ENCODE measurements at places on chromosomes 4 and X.

- DNase-seq, result peak; percentile 81
Observed at GRCh38 chr4:41256740-41257256, at the start of gene UCHL1. Gene UCHL1, plus strand, starts transcription at chr4:41256928. Its CDS starts 49 bp downstream, at chr4:41256977.

GRCh38 chrX:16578218-16578617, 71.7 kb upstream of the S100G start:
- no peak for DNase-seq

- no peak for DNase-seq
Observed at GRCh38 chrX:112048707-112049106, 33.9 kb downstream of the TRPC5 start.

- DNase-seq, result no peak
Observed at GRCh38 chrX:105753411-105753810, 68.9 kb upstream of the NRK start.

GRCh38 chr4:179447308-179447707, 2005.1 kb upstream of the AGA start:
- DNase-seq, result no peak

GRCh38 chrX:38206036-38206435, 14.6 kb downstream of the SRPX start:
- DNase-seq, result no peak

DNA sequence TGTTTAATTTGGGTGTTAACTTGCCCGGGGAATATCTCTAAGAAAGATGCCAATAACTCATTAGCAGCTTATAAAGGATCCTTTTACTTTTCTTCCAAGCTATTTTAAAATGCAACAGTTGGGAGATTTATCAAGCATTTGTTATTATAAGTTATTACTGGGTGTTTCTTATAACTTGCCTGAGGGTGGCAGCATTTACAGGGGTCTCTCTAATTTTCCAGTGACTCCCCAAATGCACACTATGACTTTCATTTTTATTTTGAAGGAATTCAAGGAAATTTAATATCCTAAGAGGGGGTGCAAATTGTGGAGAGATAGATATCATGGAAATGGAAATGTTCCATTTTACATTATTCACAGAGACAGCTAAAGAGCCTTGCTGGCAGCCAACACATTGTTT, 138.0 kb downstream of the PDGFRA start:
- DNase-seq, result no peak

DNA sequence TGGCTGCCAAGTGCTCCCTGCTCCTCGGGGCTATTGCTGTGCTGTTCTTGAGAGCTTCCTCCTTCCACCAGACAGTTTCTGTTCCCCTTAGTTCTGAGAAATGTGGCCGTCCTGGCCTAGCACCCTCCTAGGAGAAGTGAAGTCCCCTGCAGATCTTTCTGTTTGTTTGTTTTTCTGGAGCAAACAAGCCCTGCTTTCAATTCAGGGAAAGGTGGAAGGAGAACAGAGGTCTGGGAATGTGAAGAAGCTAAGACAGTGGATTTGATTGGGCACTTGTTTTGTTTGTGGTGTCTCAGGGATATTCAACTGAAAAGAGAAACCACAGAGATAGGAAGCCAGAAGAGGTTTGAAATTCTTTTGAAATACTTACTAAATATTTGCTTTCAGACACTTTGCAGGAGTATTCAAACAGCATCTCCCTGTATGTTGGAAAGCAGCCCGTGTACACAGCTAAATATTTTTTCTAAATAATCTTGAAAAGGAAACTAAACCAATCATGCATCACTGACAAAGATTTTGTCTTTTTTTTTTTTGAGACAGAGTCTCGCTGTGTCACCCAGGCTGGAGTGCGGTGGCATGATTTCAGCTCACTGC, 36.5 kb upstream of the PPM1K start:
- DNase-seq, result no peak

- DNase-seq, result no peak
Observed at GRCh38 chr4:101730291-101731117, 60.0 kb upstream of the BANK1 start.

DNA sequence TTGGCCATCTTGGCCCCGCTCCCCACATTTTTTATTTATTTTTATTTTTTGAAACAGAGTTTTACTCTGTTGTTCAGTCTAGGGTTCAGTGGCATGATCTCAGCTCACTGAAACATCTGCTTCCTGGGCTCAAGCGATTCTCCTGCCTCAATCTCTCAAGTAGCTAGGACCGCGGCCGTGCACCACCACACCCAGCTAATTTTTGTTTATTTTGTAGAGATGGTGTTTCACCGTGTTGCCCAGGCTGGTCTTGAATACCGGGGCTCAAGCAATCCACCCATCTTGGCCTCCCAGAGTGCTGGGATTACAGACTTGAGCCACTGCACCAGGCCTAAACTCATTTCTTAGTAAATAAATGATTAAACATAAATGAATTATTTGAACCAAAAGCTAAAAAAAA, 322.0 kb upstream of the LCORL start:
- no peak for DNase-seq

GRCh38 chr4:40621592-40622512, 7.8 kb downstream of the RBM47 start:
- no peak for DNase-seq

DNA sequence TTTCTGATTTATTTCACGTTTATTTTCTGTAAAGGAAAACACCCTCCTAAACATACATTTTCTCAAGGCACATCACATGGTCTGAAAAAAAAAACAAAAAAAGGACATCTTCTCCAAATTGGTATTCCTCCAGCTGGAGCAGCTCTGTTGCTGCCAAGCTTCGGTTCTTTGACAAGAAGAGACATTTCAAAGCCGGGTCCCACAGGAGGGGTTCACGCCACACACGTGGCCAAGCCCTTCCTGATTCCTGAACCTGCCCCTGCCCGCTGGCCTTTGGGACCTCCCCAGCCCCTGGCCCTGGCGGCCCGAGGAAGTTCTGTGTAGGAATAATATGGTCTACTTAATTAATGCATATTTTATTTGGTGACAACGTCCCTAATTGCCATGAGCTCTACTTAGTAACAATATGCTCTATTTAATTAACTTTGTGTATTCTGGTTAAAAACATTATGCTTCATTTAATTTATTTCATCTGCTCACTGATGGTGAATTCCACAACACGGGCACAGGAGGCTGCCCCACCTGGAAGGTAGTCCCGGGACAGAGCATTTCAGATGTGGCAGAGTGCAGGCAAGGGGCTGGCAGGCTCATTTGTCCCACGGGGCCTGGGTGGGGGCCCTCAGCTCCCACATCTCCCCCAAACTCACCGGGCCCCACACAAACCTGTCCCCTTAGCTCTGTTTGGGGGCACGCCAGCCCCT, 5.4 kb upstream of the RGS12 start:
- peak; percentile 19 for DNase-seq

DNA sequence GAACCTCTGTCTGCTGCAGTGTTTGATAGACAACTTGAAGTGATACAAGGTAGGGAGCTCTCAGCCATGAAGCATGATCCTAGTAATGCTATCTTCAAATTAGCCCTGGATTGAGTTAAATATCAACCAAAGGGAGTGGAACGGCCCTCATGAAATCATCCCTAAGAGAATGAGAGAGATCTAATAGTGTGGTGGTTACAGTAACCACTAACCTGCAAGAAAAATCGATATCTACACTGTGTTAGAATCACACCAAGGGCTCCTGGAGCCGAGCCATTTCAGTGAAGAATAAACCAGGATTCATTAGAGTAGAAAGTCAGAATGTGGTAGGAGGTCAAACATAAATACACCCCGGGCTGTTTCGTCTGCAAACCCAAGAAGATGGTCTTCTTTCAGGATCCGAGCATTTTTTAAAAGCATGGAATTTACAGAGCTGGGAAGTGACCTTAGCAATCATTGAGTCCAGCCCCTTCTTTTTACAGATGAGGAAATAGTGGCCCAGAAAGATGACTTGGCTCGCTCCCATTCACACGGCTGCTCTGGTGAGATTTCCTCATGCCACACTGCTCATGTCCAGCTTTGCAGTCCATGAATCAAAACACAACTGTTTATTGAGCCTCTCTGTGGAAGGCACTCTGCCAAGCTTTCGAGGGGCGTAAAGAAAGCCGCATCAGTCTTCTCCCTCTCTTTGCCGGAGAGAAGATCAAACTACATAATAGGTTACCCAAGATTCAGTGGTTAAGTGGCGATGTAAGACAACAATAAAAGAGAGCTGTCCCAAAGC, 5.5 kb upstream of the DCTD start:
- no peak for DNase-seq

GRCh38 chr4:40749717-40750460, at the start of gene NSUN7:
Gene NSUN7, plus strand, starts transcription at chr4:40749955. Its CDS starts 739 bp downstream, at chr4:40750694.
- peak; percentile 86 for DNase-seq

DNA sequence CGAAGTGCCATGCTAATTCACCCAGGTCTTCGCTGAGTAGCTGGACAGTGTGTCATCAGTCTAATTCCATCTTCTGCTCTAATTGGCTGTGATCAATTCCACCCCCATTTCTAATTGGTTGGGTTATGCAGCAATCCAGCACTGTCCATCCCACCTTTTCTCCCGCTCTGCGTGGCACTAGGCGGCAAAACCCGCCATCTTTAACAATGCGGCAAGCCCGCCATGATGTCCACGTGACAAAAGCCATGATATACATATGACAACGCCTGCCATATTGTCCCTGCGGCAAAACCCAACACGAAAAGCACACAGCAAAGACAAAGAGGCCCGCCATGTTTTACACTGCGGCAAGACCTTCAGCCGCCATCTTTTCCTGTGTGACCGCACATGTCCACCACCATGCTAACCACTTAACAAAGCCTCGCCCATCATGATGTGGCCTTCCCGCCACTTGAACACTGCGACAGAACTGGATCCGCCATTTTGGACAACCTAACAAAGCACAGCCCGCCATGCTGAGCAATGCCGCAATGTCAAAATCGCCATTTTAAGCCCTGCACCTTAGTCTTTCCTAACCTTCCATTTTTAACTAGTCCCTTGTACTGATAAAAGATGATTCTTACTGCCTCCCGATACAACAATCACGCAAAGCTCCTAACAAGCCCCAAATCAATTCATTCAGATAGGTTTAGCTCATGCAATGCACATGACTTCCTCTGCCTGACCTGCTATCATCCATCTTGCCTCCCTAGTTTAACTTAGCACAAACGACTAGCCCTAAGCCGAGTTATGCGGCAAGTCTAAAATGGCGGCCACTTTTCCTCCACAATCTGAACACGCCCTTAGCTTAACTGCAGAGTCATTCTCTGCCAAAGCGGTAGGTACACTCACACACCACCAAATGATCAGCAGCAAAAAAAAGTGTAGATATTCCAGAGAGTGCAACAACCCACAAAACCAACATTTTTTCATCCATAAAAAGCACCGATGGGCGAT, 288.3 kb downstream of the CHIC1 start:
- no peak for DNase-seq

- DNase-seq, result no peak
Observed at GRCh38 chrX:42463706-42464490, 314.1 kb downstream of the PPP1R2C start.

GRCh38 chrX:11600578-11600977, 65.1 kb downstream of the ARHGAP6 start:
- DNase-seq, result no peak

- no peak for DNase-seq
Observed at GRCh38 chrX:84634201-84634782, 132.0 kb upstream of the HDX start.

GRCh38 chrX:48848847-48849246, 13.4 kb upstream of the PCSK1N start:
- no peak for DNase-seq

- DNase-seq, result no peak
Observed at GRCh38 chr4:7166981-7167700, 25.2 kb upstream of the SORCS2 start.

DNA sequence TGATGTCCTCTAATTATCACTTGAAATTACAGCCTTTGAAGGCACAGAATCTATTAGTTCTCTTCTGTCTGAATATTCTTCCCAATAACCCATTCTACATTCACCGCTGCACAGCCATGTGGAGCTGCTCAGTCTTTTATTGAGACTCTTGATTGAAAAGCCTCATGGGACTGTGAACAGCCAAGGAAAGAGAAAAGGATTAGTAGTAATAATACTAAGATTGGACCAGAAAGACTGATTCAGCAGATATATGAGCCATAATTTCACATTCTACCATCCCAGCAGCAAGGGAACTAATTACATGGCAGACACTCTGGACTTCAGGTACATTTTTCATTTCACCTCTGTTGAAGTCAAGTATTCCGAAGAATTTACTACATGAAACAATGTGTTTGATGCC, 2471.7 kb downstream of the ARAP2 start:
- DNase-seq, result no peak

DNA sequence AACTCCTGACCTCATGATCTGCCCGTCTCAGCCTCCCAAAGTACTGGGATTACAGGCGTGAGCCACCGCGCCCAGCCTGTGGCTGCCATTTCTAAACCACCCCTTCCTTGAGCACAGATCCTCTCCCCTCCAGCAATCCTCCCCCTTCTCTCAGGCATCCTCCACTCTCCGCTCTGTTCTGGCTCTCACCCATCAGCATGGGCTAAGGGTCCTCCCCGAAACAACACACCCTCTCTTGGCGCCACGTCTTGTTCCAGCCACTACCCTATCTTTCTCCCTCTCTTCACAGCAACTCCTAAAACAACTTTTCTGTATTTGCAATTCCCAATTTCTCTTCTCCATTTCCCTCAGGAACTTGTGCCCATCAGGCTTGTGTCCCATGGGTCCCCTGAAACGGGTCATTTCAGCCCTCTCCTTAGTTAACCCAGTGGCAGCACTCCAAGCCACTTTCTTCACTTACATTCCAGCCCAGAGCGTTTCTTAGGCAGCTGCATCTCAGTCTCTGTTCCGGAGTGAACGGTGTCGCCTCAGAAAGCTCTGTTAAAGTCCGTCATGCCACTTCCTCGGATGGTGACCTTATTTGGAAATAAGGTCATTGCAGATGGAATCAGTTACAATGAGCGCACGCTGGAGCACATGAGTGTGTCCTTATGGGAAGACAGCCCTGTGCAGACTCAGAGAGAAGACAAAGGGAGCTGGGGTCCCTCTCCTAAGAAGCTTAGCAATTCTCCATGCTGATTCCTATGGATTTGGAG, 28.3 kb upstream of the CLDN24 start:
- no peak for DNase-seq

- no peak for DNase-seq
Observed at GRCh38 chrX:25020391-25020904, 4.7 kb upstream of the ARX start.

GRCh38 chrX:39238006-39238405, 436.7 kb downstream of the MID1IP1 start:
- no peak for DNase-seq

GRCh38 chr4:83323136-83323535, 11.5 kb downstream of the HPSE start:
- DNase-seq, result no peak
